Smooth muscle cell of the coronary artery (primary cell): ENCODE measurements at places on chromosomes 3 and 15. TPM values are rescaled to one million over a fixed set of nuclear protein-coding genes. Genes with fewer than 3 reads are reported as not detected.

The SMAD6 gene
- 71.1 and 92.1 TPM in 2 replicates for total RNA-seq

The COL6A6 gene
- 0.08 and 1.6 TPM in 2 replicates for total RNA-seq

The TMEM158 gene
- 3.5 and 8.7 TPM in 2 replicates for total RNA-seq

The SLC12A1 gene
- total RNA-seq, result not detected in 2 replicates

The TMCO5A gene
- not detected in 2 replicates for total RNA-seq

The CD80 gene
- total RNA-seq, result not detected in 2 replicates

The STIMATE gene
- 7.5 and 10.9 TPM in 2 replicates for total RNA-seq

The CERS3 gene
- total RNA-seq, result not detected in 2 replicates

The GOLGA8G gene
- not detected in 2 replicates for total RNA-seq

The ZIC4 gene
- total RNA-seq, result 0.08 and 0.70 TPM in 2 replicates

The RPP14 gene
- total RNA-seq, result 8.0 and 8.9 TPM in 2 replicates

The SYNPR gene
- total RNA-seq, result not detected in 2 replicates

The HTR3E gene
- not detected in 2 replicates for total RNA-seq

The ACSBG1 gene
- under 0.01 TPM in 1 of 2 replicates, not detected in the other for total RNA-seq

The PAK6 gene
- not detected in 2 replicates for total RNA-seq

The PCOLCE2 gene
- 60.4 and 135 TPM in 2 replicates for total RNA-seq

The EIF5A2 gene
- total RNA-seq, result 6.5 and 10.9 TPM in 2 replicates

The AGBL1 gene
- total RNA-seq, result not detected in 2 replicates

The MASP1 gene
- 5.7 and 20.2 TPM in 2 replicates for total RNA-seq

The SLC35G2 gene
- 2.8 and 5.8 TPM in 2 replicates for total RNA-seq

The IMPG2 gene
- 0.23 and 0.35 TPM in 2 replicates for total RNA-seq
